ENCODE measurements at places on chromosomes 2 and 18.

- no peak for DNase-seq
Measured at GRCh38 chr2:132426656-132427055, 10.1 kb downstream of the GPR39 start.

DNA sequence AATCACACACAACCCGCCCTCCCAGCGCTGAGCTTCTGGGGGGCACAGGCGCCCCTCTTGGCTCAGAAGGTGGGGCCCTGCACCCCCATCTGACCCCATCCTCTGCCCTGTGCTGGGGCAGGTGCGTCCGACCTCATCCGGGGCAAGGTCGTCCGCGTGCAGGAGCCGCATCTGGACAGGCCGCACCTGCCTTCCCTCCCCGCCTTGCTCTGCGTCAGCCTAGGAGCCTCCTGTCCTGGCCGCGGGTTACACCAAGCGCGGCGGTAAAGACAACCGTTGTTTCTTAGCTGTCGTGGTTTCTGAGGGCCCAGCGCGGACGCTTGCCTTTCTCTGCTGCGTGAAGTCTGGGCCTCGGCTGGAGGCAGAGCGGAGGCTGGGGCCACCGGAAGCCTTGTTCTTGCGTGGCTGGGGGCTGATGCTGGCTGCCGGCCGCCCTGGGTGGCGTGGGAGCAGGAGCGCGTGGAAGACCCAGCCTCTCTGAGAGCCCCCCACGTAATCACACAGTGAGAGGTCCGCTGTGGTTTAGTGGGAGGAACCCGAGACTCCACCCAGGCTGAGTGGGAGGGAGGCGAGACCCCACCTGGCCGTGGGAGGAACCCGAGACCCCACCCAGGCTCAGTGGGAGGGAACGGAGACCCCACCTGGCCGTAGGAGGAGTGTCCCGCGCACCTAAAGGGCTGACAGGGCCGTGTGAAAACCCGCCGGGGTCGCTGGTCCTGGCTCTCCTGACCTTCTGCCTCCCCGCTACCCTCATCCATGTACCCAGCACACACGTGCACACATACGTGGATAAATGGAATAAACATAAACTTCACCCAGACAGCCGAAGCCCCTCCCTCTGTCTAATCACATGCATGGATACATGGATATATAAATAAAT, 51.8 kb downstream of the KCNG2 start:
- DNase-seq: no peak

DNA sequence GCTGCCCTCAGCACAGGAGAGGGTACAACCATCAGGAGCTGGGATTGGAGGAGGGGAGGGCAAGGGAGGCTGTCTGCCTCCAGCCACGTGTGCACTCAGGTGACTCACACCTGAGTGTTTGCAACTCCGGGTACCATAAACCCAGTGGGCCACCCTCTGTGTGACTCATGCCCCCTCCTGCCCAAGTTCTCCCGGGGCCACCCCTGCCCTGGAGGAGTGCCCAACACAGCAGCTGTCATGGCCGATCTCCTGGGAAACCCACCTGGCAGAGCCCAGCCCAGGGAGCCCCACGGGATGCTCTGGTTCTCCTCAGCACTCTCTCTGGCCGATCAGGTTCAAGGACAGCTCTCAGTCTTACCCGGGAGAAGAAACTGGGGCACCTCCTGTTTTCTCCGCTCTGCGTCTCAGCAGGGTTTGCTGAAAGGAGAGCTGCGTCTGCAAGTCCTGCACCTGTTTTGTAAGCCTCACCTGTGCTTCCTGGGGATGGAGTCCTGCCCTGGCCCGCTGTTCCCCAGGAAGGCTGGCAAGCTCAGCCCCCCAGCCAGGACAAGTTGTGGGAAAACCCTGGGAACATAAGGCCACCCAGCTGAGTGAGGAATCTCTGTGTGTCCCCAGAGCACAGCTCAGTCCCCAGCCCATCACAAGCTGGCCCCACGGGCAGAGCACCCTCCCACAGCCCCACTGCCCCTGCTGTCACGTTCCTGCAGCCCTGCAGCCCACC, 44.0 kb upstream of the UBE2F start:
- DNase-seq: no peak

GRCh38 chr2:230137902-230138539, 69.3 kb upstream of the SLC16A14 start:
- DNase-seq: no peak

GRCh38 chr2:215460682-215461382, 25.0 kb upstream of the FN1 start:
- DNase-seq: no peak
